ENCODE measurements at places on chromosomes 7 and 10.

DNA sequence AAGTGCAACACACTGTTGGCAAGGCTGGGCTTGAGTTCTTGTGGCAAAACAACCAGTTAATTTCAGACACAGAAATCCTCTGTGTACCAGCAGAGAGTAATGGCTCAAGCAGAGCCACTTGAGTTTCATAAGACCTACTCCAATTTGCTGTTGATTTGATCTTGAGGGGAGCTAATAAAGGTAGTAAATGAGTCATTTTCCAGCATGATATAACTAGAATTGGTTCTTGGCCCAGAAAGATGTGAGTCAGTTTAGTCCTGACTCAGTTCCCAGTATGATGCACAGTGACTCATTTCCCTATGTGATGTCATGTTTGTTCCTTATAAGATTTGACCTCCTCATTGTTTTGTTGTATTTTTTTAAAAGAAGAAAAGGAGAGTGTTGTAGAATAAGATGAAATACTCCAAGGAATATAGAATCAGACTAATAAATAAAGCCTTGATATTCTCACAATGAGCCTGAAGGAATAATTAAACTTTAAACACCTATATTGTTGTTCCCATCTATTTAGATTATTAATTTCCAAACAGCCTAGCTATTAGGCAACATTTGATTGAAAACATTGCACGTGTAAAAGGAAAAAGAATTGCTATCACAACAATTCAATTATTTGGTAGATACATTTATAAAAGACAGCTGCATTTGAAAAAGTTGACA lies 186.2 kb downstream of the REEP3 start:
- DNase-seq = no peak

DNA sequence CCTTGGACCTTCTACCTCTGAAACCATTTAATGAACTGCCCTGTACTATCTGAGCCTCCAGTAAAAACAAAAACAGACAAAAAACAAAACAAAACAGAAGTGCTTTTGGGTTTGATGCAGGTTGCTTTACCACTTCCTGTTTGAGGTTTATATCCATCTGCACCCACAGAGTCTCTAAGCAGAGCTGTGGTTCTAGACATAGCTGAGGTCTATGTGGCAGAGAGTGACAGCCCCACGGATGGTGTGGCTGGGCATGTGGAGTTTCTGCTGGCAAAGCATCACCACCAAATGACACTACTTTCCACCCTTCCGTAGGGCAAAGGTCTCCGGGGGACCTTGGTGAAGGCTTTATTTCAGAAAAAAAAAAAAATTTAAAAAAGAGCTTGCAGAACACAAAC lies 754.2 kb downstream of the GRID1 start:
- DNase-seq = no peak

DNA sequence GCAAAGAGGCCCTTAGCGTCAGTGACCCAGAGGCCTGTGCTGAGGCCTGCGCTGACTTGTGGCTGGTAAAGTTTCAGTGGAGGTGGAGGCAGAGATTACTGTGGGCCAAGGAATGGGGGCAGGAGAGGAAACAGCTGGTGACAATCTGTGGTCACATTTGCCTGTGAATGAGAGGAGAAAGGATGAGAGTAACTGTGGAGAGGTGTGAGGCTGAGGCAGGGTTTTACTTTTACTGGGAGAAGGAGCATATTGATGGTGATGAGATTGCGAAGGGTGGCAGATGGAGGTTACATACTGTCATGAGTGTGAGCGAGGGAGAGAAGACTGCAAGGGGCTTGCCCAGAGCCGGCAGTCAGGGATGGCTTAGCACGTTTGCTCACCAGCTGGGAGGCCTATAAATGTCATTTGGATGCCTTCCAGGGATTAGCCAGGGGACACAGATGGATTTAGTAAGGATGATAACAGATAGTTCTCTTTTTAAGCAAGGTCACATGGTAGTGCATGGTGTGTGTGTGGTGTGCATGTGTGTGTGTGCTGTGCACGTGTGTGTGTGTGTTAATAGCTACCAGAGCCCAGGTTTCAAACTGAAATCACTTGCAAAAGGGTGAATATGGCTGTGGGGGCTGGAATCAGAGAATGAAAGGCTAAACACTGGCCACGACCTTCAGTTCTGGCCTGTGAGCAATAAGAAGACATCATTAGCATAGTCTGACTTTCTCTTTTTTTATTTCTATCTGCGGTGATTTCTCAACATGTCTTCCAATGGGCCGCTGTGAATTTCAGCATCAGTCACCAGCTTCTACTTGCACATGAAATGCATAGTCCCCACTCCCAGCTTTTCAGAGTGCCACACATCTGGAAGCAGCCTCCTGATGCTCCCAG lies 291.5 kb upstream of the ZNF32 start:
- no peak for DNase-seq

DNA sequence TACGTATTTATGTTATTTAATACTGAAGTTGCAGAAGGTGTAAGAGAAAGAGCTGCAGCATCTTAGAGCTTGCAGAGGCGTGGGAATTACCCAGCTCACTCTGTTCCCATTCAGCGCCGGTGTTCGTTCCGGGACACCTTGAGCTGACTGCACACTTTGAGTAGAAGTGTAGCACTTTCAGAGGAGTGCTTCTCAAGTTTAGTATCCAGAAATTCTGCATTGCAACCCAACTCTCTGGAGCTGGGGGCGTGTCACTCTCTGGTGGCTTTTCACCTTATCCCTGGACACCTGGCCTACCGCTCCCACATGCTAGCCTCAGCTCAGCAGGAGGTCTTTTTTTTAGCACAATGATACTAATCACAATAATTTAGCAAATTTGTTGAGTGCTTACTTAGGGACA lies 66.4 kb upstream of the SHH start:
- no peak for DNase-seq

- DNase-seq = no peak
Observed at GRCh38 chr10:114195079-114195478, 15.9 kb downstream of the TDRD1 start.

DNA sequence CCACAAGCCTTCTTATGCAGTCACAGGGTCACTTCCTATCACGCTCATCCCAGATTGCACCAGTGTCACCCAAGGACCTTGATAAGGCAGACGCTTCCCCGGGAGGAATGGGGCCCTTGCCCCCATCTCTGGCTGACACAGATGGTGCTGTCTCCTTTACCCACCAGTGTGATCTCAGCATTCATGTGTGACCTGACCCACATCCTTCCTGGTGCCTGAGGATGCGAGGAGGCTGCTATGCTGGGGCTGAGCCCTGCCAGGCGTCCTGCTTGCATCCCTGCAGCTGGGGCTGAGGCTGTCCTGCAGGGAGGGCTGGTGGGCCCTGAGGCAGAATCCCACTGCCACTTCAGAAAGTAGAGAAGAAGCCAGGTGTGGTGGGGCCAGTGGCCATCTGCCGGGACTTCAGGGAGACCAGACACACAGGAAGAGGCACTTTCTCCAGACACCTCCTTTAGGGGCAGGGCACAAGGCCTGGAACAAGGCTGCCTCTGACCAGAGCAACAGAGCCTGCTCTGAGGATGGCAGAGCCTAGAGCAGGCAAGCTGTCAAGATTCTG lies 35.3 kb downstream of the RASGEF1A start:
- no peak for DNase-seq

DNA sequence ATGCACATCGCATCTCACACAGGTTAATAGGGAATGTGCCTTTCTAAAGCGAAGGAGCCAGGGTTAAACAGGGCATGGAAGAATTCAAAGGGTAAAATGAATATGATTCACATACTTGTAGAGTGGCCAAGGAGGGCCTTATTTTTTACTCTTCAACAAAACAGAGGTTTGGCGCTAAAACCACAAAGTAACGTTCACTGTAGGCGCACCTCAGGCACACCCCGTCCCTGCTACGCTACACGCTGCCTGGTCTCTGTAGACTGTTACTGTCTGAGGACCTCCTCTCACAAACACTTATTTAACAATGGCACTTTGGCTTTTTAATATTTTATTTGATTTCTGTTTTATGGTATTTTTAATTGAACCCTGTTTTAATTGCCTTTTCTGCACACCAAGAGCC lies 462.1 kb upstream of the GALNT17 start:
- no peak for DNase-seq

- DNase-seq = no peak
Observed at GRCh38 chr7:46558482-46559193, 637.6 kb upstream of the IGFBP3 start.

DNA sequence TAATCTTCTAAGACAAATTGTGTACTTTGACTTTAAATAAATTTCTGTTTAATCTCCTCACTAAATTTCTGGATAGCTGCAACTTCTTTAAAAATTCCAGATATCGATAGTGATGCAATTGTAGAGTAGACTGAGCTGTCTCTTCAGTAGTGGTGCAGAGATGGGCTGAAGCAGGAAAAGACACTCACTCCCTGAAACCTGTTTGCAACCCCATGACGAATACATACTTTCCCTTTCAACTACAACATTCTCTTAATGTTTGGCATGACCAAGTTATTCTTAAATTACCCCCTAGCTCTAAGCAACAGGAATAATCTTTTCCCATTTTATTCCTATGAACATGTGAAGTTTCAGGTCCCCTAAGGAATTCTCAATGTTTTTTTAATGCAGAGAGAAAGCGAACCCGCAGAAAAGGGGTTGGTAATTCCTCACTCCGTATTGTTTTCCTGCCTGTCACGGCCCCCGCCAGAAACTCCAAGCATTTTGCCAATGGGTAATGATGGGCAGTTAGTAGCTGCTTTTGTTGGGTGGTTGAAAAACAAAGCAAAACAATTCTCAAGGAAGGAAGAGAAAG lies 1.3 kb downstream of the THSD7A start:
- no peak for DNase-seq

GRCh38 chr7:104209063-104209462 lies 1.2 kb upstream of the ORC5 start:
- DNase-seq = no peak

DNA sequence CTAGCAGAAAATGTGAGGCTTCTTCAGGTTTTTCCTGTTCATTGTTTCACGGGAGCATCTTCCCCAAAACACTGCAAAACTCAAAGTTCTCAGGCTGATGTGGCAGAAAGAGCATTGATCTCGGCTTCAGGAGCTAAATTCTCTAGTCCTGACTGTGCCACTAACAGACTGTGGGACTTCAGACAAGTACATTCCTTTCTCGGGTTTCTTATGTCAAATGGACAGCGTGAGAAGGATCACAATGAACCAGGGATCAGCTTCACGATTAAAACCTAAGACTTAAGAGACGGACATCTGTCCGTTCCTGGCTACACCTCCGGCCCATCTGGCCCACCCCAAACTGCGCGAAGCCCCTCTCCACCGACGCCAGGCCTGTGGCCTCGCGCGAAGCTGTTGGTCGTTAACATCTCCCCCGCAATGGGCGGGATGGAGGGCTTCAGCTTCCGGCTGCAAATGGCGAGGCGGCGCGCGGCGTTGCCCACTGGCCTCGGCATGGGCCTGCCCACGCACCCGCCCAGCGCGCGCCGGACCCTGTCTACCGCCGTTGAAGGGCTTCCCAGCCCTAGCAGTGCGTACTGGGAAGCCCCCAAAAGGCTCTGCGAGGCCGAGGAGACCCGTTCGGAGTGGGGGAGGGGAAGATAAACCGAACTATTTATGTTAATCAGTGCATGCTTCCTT lies 549 bp upstream of the DDX50 start:
- DNase-seq = no peak

GRCh38 chr7:115249080-115249479 lies 327.2 kb downstream of the MDFIC start:
- DNase-seq = no peak

GRCh38 chr10:20963721-20964595 lies 66.8 kb upstream of the NEBL start:
- no peak for DNase-seq

DNA sequence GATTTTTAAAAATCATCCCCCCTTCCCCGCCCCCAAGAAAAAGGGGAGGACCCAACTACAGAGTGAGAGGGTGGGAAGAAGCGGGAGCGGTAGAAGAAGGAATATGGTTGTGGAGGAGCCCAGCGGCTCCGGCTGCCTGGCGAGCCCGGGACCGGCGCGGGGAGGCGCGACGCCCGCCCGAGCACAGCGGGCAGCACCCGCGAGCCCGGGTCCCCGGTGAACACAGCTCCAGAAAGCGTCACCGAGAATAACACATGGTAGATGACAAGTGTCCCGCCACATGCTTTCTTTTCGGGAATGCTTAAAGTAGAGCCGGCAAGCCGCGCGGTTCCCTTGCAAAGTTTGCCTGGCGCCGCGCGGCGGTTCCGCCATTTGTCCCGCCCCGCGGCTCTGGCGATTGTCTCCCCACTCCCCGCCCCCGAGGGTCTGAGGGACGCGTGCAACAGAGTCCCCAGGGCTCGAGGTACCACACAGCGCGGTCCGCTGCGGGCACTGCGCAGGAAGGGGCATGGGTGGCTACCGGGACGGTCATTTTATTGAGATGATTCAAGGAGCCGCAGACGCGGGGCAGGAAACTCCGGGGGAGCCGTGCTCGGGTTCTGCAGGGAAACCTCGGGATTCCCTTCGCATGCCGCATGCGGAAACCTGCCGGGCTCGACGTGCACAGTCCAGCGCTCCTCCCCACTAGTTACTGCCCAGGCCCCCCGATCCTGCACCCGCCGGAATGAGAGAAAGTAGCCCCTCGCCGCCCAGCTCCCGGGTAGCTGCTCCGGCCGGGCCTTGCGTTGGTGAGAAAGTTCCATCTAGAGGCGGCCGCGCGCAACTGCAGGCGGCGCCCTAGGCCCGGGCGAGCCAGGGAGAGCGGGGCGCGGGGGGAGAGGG lies 781 bp upstream of the GRM8 start:
- DNase-seq = peak; percentile 51
